Glomerular endothelial cell (primary cell): ENCODE measurements at places on chromosomes 4 and X.

DNA sequence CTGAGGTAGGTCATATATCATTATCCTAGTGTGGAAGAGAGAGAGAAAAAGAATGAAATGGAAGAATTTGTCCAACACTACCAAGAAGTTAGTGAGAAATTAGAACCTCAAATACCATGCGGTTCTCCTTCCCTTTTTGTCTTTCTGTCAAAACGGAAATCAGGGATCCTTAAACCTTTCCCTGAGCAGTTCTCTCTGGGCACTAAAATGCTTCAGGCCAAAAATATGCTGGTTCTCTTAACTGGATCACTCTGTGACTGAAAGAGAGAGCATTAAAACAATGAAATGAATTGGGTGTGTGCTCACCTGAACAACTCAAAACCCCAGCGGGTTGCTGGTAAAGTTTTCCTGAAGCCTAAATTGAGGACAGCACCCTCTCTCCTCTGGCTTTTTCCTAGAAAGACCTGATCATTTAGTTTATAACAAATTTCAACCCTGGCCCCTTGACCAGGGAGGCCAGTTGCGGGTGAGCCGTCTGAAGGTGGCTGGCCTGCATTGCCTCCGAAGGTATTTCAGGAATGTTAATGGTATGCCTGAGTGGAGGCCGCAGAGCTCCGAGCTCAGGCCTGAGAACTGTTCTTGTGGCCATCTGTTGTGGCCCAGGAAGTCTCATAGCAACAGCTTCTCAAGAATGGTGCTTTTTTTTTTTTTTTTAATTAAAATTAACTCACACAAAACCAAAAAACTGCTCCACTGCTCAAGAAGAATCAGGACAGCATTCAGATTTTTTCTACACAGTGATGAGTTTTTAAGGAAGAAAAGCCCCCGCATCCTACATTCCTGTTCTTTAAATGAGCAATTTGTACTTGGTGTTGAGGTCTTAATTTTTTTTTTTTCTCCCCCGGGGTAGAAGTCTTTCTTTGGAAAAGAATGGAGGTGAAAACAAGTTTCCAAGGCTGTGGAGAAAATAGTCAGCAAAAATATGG lies 155.1 kb downstream of the SHROOM3 start:
- DNase-seq: no peak

GRCh38 chrX:149511081-149511480 lies 6.0 kb upstream of the IDS start:
- DNase-seq: no peak

GRCh38 chr4:5759236-5760075 lies 48.5 kb downstream of the EVC start:
- DNase-seq: no peak

DNA sequence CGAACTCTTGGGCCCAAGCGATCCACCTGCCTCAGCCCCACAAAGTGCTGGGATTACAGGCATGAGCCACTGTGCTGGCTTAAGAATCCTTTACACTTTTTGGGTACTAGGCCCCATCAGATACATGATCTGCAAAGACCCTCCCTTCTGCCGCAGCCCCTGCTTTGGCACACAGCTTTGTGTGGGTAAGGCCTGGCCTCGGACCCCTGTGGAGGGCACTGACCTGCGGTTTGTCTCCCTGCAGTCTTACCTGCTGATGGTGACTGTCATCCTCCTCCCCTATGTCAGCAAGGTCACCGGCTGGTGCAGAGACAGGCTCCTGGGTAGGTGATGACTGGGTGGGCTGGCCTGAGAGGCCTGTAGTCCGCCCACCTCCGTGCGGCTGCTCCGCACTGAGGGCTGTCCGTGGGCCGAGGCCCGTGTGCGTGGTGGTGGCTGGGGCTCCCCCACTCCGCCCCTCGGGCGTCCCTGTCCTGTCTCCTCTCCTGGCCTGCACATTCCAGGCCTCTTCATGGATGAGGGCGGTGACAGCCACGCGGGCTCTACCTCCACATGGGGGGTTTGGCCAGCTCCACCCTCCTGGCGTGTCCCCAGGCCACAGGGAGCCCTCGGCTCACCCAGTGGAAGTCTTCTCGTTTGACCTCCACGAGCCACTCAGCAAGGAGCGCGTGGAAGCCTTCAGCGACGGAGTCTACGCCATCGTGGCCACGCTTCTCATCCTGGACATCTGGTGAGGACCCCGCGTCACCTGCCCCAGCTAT lies 18.0 kb downstream of the DGKQ start:
- no peak for DNase-seq

DNA sequence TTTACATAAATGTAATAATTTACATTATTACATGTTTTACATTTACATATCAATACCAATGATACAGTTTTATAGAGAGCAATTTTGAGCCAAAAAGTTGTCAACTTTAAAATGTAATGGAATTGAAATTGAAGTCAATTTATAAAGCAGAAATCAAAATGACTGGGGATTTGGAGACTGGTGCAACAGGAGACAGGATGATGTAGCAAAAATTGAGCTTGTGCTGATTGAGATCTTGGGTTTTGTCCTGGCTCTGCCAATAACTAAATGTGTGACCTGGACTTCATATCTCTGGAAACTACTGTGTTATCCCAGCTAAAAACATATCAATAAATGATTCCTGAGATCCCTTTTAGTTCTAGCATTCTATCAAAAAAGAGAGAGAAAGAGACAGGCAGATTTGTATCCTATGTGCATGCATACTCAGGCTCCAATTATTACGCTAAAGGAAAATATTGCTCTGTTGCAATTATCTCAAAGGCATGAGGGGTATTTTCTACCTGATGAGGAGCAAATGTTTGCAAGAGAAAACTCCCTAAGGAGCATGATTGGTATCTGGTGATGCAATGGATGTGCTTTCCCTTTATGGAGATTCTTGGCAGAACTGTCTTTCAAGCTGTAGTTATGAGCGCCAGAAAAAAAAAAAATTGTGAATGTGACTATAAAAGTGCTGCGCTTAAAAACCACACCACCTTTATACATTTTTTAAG lies 14.7 kb downstream of the EXOC1L start:
- DNase-seq: no peak

- no peak for DNase-seq
These were observed 193.0 kb downstream of the MGST2 start for GRCh38 chr4:139858436-139859205.

DNA sequence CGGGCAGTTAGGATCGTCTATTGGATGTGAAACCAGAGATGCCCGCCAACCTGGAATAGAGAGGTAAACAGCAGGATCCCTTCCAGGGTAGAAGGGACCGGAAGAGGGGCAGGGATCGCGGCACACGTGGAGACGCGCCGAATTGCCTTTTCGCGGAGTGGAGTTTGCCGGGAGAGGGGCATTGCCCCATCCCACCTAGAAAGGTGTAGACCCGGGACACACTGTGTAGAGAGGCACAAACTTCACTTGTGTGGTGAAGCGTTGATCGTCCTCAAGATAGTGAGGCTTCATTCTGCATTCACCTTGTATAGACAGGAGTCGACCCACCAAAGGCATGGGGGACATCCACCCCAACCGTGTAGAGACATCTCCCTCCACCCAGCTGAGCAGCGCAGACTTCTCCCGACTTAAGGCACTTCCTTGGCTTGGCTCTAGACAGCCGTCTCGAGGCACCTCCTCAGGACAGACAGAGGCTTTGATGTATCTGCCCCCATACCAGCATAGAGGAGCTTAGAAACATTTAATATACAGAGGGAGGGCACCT lies 410 bp downstream of the GNL3L start:
- DNase-seq: no peak

- DNase-seq: no peak
These were observed 19.5 kb upstream of the HADH start for GRCh38 chr4:107970063-107970798.

- no peak for DNase-seq
These were observed 2.4 kb downstream of the STX18 start for GRCh38 chr4:4539481-4539880.

DNA sequence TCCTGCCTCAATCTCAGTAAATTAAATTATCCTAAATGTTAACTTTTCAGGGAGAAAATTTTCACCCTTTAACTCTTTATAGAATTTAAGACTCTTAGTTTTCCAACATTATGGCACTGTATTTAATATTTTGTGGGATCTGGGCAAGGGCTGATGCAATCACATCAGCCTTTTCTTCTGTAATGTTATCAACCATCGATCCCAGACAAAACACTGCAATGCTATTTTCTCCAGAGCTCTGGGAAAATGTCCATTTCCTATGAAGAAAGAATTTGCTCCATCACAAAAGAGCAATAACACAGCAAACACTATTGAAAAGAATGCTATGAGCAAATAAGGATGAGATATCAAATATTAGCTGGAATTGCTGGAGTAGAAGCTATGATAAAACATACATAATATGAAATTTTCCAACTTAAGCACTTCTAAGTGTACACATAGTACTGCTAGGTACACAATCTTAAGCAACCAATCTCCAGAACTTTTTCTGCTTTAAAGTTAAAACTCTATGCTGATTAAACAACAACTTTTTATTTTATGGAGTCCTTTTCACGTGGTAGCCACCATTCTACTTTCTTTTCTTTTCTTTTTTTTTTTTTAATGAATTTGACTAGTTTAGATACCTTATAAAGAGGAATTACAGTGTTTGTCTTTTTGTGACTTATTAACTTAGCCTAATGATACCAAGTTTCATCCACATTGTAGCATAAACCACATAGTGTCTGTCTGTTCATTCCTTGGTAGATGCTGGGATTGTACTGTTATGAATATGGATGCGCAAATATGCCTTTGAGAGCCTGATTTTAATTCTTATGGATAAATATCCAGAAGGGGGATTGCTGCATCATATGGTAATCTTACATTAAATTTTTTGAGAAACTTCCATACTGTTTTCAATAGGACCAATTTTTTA lies 43.6 kb downstream of the UGT2A3 start:
- no peak for DNase-seq

- DNase-seq: no peak
These were observed 44.2 kb downstream of the CLCN3 start for GRCh38 chr4:169664615-169665014.

DNA sequence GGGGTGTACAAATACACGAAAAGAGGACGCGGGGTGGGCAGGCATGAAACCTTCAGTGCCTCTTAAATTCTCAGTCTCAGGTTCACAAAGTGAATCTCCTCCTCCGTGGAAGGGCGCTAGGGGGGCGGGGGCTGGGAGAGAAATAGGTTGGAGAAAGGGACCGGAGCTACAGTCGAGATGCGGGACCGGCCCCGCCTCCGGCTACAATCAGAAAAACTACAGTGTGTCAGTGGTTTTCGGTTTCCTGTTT lies 3.4 kb downstream of the MAML3 start:
- DNase-seq: no peak

DNA sequence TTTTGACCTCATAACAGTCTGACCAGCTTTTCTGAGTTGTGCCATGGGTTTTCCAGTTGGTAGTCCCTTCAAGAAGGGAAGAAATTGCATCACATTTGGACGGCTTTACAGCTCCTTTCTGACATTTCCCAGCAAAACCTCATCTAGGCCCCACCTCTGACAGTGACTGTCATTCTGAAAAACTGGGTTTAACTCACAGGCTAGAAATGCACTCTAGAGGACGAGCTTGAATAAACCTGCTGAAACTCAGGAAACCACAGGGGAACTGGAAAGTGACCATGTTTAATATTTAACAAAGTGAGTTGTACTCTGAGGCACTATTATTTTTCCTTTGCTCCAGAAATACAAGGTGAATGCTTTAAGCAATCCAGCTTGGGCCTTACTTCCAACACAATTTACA lies 434.3 kb upstream of the RASGEF1B start:
- DNase-seq: no peak

- no peak for DNase-seq
These were observed 1.3 kb downstream of the SPATA18 start for GRCh38 chr4:52052475-52052780.

DNA sequence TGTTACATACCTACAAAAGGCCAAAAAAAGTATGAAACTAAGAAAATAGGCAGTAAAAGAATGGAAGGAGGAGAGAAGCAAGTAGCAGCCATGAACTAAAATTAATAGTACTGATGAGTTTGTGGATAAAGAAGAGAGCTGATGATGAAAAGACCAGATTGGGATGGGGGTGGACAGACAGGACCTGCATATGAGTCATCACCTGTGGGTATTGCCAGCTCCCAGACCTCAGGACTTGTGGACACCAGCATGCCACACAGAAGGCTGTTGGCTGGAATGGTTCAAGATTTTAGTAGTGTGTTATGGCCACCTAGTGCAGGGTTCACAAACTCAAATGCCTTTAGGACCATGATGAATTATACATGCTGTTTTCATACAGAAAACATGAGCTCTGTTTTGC lies 58.9 kb downstream of the ARX start:
- no peak for DNase-seq

DNA sequence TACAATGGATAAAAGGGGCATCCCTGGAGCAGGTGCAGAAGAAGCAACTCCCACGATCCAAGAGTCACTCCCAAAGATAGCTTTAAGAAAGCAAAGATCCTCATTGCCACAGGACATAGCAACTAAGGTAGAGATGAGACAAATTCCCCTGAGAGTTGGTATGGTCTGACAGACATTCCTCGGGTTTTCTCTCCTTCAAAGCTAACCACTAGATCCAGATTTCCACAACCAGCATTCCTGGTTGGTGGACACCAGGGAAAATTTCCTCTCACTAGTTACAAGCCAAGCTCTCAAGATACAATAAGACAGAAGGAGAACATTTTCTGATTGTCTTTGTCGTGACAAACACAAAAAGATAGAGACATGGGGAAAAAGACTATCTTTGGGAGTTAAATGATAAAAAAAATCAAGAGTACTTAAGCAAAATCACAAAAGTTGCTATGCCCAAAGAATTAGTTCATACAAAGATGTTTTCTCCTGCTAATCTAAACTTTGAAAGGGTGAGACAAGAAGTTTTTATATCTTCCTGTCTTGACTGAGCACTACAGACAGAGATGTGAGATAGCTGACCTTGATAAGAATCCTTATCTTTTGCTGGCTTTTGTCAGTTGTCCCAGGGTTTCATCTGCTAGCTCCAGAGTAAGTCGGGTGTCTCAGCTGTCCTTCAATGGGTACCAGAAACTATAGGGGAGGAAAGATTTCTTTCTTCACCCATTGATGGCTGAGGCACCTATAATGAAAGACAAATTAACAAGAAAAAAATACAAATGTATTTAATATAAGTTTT lies 200.5 kb downstream of the CENPC start:
- no peak for DNase-seq

- DNase-seq: no peak
These were observed 1.3 kb upstream of the PCDH7 start for GRCh38 chr4:30718641-30719453.

DNA sequence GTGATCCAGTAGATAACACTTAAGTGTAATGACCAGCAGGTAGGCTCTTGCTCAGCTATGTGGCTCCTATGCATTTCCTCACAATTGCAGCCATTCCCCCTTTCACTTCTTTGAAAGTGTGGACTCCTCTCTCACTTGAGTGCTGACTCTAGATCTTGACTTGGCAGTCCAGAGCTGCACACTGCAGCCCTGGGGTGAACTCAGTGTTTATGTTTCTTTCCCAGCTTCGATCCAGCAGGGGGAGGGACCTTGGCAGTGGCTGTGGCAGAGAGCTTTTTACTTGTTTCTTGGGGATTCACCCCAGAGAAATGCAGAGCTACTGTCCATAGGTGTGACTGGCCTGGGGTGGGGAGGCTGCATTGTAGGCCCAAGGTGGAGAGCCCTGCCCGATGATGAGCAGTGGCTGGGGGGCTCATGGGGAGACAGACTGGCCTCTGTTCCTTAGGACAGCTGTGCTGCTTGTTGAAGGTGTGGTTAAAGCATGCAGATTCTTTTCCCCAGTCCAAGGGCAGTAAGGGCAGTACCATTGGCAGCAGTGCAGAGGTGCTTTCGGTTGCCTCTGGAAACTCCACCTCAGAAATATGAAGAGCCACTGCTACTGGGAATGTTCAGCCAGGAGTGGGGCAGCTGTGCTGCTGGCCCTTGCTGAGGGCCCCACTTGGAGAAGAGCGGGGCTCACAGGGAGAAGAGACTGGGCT lies 134.7 kb downstream of the SH3BGRL start:
- DNase-seq: no peak
